D341Med (cell line): ENCODE measurements at places on chromosomes 7 and 10.
A peak's percentile ranks its signal among the peaks of the same experiment; 100 is the strongest.

DNA sequence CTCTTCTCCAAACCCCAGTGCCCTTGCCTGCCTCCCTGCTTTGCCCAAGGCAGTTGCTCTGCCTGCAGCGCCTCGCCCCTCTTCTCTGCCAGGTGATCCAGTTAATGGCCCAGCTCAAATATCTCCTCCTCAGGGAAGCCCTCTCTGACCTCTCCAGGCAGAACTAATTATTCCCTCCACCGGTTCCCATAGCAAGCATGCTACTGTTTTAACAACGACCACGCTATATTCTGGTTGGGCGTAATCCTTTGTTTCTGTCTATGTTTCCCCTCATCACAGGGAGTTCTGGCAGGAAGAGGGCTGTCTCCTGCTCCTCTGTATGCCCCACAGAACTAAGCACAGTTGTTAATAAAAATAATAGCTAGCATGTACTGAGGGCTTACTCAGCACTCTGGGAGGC is 36.8 kb upstream of the R3HCC1L start:
- DNase-seq: no peak

DNA sequence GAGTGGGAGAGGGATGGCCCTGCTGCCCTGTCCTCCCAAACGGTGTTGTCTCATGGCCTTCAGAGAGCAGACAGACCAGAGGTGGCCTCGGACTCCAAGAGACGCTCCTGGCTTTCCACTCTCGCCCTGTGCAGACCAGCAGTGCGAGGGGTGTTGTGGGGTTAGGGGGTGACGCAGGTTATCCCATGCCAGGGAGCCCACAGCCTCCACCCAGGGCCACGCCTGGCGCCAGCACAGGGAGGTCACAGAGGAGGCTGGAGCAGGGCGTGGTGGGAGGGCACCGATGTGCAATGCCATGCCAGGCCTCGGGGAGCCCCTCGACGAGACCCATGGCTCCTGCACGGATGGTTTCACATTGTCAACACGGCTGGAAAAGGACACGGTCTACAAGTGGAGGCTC is 52.1 kb downstream of the INPP5A start:
- no peak for DNase-seq

GRCh38 chr7:131537571-131537978 is 18.9 kb downstream of the PODXL start:
- no peak for DNase-seq

GRCh38 chr7:85641331-85641730 is 454.5 kb upstream of the SEMA3D start:
- DNase-seq: no peak

- no peak for DNase-seq
These were observed 127.3 kb upstream of the PCBD1 start for GRCh38 chr10:71015674-71016073.

- DNase-seq: peak; percentile 79
These were observed 574 bp upstream of the IL6 start for GRCh38 chr7:22726345-22726906.
